CD8-positive, alpha-beta T cell (primary cell): ENCODE measurements at places on chromosomes 2 and 18. TPM values are rescaled to one million over a fixed set of nuclear protein-coding genes. Genes with fewer than 3 reads are reported as not detected.

GRHL1 gene
- total RNA-seq = 0.86 TPM

ZNF24 gene
- 55.3 TPM for total RNA-seq

MSTN gene
- not detected for total RNA-seq

GRCh38 chr18:36441426-36442240, 144.1 kb downstream of the FHOD3 start:
- no peak for DNase-seq

DNA sequence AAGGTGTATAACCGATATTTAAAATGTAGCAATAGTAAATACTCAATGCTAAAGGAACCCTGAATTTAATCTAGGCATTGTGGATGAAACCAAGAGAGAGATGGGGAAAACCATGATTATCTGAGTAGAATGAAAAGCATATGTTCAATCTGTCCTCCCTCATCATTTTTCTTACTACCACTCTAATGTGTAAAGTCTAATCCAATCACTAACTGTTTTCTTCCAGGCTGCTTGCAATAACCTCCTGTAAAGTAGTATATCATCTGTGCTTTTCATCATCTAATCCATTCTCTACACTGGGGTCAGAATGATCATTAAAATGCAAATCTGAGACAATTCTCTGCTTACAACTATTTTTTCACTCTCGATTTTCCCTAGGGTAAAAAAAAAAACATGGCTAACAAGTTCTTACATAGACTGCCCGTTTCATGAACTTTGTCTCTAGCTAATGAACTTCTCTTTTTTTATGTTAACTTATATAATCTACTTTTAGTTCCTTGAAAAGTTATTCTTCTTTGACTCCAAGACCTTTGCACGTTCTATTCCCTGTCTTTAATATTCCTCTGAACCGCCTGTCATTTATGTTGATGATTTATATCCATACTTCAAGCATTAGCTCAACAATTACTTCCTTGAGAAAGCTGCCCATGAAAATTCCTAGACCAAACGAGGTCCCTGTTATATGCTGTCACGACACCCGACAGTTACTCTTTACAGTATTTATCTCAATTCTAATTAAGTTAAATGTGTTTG, 94.7 kb upstream of the SLC8A1 start:
- DNase-seq = no peak

- DNase-seq = no peak
Measured at GRCh38 chr2:227347117-227347516, 22.1 kb downstream of the MFF start.

DNA sequence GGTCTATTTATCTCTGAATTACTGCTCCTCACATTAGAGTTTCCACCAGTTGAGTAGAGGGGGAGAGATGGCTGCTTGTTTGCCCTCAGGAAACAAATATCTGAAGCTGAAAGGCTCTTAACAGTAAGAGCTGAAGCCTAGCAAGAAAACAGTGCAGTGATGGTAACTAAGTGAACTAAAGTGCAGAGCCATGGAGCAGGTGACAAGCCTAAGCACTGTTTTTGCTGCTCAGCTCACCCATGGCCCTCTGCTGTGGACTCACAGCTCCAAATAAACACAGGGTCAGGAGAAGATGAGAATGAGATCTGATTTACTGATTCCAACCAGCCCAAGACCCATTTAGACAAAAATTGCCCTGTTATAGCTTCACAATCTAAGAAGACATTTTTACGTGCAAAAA, 118.4 kb downstream of the ETAA1 start:
- DNase-seq = no peak
